Kidney tubule cell (primary cell): ENCODE measurements at places on chromosomes 3 and 15.

- DNase-seq, result peak; percentile 92
These were observed 5.7 kb downstream of the EIF4G1 start for GRCh38 chr3:184320104-184320445.

GRCh38 chr3:161386991-161387770 is 15.9 kb upstream of the SPTSSB start:
- DNase-seq, result no peak

DNA sequence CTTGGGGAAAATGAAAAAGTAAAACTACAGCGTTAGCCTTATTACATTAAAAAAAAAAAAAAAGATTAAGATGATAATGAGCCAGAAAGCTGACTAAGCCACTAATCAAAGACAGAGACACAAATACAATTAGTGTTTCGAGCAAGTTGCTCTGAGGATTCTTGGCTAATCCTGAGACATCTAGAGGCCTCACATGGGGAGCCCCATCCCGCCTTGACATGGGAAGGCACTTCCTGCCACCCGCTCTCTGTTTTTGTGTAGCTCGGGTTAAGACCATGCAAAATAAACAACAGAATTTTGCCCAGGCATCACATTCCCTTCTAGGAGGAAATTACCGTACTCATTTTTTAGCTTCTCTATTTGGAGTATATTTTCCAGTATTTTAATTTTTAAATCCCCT is 15.3 kb downstream of the HESX1 start:
- no peak for DNase-seq

- peak; percentile 47 for DNase-seq
These were observed 16.6 kb downstream of the SLC4A7 start for GRCh38 chr3:27467545-27467944.

- no peak for DNase-seq
These were observed 40.8 kb upstream of the LRTM1 start for GRCh38 chr3:54968546-54969172.

DNA sequence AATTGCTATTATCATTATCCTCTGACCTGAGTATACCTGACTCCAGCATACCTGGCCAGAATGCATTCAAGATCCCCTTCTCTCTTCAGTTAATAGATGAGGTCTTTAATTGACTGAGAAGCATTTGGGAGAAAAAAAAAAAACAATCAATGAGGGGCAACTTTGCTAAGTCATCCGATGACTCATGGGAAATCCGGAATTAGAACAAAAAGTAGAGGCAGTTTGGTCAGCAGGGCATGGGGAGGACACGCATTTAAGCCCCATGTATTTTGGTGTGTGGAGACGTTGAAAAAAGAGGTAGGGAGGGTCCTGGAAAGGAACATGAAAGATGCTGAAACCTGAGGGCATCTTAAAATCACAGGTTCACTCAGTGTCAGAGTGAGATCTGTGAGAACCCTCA is 256.2 kb downstream of the RORA start:
- peak; percentile 47 for DNase-seq

DNA sequence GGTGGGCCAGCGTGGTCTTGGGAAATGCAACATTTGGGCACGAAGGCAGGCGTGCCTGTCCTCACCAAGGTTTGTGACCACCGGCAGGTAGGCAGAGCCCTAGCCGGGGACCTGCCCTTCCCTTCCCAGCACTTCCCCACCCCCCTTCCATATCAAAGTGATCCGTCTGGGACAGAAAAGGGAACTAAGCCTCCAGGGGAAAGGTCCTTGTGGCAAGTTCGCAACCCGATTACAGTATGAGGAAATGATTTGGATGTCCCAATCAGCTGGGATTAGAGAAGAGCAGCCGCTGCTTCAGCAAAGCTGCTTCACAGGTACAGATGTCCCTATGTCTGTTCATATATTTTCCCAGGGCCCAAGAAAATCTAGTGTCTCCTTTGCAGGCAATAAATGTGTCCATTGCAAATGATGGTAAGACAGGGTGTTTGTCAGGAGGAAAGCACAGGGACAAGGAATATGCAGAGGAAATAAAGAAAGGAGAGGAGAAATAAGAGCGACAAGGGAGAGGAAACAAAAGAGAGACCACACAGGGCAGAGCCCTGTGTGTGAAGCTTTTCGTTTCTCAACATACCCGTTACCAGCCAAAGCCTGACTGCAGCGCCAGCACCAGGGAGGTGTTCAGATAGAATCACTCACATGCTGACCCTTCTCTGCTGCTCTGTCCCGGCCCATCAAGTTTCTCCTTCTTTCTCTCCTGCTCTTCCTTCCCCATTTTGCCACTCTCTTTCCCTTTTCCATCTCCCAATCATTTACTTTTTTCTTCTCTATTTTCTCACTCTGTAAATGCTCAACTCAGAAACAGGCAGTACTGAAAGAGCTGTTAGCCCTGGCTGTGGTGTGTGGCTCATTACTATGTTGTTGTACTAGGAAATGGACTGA is 17.4 kb upstream of the SECISBP2L start:
- no peak for DNase-seq

- peak; percentile 47 for DNase-seq
These were observed 24.8 kb downstream of the PSTPIP1 start for GRCh38 chr15:77019521-77020331.

DNA sequence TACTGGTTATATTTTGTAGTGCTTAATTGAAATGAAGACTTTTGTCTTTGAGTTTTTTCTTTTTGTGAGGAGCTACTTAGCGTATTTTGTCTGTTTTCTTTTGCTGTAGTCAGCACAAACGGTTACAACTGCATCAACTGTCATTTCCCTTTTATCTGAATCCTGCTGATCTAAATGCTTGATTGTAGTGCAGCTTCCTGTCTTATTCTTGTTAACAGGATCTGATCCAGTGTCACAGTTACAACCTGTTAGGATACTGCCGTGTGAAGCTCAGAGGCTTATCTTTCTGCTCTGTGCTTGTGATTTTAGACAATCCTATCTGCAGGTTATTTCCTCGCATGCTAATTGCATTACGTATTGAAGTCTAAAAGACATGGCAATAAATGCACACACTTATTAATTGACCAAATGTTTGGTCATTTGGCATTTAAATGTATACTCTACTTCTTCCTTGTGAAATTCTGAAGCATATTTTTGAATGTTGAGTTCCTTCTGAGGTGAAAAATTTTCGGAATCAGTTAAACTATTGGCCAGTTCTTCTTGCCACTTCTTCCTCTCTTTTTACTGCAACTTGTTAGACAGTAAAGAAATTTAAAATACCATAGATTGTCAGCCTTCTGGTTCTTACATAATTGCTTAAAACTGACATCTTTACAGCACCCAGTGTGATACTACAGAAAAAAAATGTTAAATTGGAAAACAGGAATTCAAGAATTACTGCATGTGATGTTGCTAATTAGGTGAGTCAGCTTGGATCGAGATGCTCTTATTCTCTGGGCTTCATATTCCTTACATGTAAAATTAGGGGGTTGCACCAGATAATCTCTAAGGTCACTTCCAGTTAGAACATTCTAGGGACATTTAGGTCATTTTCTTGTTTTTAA is 168.2 kb downstream of the MBNL1 start:
- no peak for DNase-seq

- no peak for DNase-seq
These were observed 137.1 kb upstream of the MCTP2 start for GRCh38 chr15:94094310-94094709.

GRCh38 chr15:96066126-96066525 is 264.4 kb upstream of the NR2F2 start:
- no peak for DNase-seq

- peak; percentile 77 for DNase-seq
These were observed 122.0 kb upstream of the ONECUT1 start for GRCh38 chr15:52912172-52912571.

GRCh38 chr3:184218814-184219213 is 10.6 kb upstream of the VWA5B2 start:
- DNase-seq, result no peak

DNA sequence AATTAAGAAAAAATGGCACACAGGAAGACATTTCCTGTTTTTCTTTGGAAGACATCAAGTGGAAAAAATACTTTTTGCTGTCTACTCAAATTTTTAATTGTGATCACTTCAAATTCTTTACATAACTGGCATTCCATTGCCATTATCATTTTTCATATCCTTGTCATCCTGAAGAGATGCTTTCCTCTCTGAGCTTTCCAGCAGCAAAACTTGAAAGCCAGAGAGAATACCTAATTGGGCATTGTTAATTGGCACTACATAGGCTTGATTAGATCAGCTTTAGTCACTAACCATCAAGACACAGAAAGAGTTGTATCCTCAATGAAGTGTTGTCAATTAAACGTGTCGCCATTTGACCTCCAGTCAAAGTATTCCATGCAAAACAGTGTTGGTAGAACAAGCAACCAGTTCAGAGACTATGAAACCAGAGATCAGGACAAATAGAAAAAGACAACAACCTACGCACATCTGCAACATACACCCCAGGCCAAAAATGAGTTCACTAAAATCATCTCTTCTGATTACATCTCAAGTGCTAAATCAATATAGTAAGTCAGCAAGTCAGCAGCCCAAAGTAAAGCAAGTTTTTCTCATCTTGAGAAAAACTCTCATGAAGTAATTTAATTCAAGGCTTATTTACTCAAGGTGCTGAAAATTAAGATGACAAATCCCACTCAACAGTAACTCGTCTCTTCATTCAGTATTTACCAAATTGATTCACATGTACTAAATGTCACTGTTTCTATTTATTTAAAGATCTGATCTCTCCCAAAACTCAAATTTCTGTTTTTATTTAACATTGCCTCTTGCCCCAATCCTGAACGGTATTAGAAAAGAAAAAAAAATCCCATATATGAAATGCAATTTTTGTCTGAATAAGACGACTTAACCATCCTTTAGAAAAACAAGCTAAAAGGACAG is 123.0 kb downstream of the SUCLG2 start:
- peak; percentile 10 for DNase-seq

DNA sequence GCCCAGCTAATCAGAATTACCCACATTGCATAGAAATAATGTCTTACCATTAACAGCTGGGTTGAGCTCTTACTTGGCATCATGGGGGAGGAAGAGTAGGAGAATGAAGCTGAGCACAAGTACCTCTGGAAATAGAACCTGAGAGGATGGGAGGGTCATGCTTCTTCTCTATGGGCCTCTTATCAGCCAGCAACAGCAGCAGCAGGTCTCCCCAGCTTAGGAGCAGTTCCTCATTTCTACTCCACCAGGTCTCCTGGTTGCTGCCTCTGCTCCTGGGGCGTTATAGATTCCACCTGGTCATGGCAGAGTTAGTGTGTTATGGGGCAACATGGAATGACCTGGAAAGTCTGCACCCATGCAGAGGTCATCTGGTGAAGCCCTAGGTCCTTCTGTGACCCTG is 3.4 kb downstream of the FSD2 start:
- DNase-seq, result no peak

DNA sequence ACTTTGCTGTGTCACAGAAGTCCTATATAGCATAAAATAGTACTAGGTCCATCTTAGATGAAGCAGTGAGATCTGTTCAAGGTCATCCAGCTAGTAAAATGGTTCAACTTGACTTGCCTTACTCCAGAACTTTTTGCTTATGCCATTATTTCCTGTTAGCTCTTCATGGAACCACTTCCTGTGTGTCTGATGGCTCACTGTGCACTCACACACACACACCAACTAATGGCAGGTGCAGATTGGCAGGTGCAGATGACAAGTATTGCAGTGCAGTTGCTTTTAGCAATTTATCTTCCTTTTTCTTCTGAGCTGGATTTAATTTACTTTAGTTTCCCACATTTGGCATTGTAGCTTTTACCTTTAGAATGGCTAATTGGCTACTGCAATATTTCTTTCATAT is 29.8 kb downstream of the GOLGA8S start:
- DNase-seq, result peak; percentile 2

DNA sequence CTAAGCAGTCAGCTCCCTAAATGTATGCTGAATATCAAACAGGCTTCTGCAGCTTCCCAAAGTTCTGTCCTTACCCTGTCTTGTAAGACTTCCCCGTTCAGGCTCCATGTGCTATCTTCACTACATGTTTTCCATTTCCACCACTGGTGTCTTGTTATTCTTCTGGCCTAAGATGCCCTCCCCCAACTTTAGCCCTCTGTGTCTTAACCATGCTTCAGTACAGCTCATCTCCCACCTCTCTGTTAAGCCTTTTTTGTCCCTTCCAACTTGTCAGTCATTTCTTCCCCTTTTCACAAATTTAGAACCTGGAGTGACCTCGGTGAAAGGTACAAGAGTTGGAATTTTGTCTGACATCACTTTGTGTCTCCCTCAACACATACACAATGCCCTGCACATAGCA is 151.7 kb upstream of the TBL1XR1 start:
- DNase-seq, result no peak

- DNase-seq, result no peak
These were observed 50.0 kb upstream of the TSC22D2 start for GRCh38 chr3:150357923-150358607.

GRCh38 chr15:85024509-85025336 is 43.1 kb downstream of the PDE8A start:
- DNase-seq, result peak; percentile 80

DNA sequence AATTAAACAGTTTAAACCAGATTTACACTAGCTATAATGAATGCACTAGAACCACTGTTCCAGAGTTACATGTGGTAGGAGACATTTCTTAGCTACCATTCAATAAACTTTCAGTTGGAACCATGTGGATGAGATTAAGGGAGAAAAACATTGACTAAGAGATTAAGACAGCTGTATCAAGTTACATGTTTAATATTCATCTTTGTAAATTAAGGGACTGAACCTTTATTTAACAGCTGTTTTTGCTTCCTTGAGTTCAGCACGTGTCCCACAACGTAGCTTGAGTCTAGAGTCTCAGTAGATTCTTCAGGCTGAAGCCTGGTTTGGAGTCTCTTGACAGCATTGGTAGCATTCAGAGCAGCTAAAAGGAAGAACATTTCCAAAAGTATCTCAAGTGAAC is 27.2 kb upstream of the CFAP44 start:
- DNase-seq, result no peak

DNA sequence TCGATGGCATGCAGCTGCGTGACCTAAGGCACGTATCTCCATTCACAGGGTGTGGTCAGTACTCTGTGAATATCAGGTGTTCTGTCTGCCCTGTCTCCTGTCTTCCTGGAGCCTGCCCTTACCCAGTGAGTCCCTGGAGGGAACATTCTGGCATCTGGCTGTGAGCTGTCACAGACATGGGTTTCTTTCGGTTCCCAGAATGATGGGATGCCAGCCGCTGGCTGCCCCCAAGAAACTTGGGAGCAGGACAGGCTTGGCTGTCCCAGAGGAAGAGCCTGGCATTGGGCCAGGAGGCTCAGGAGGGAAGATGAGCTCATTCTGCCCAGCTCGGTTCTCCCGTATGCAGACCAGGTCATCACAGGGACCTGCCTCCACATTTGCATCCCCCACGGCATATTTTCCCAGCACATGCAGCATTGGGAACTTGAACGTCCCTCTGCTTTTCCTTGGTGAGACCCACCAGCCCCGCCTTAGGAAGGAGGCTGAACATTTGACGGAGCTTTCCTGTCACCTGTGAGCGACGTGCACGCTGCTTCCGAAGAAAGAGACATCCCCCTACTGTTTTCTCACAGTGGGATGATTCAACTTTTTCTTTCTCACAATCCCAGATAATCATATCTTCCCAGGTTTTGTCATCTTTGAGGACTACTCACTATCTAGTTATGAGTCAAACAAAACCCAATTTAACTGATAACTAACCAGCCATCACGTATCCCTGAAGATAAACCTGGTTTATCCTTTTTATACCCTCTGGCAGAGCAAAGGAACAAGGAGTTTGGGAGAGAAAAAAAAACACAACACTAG is 22.0 kb upstream of the PGPEP1L start:
- peak; percentile 71 for DNase-seq
